Gastroesophageal sphincter (tissue), 4 donors: ENCODE measurements at places on chromosomes 4 and X. TPM values are rescaled to one million over a fixed set of nuclear protein-coding genes. Genes with fewer than 3 reads are reported as not detected.

Gene CFAP299
- 5.1 TPM for total RNA-seq

Gene PDGFC
- 40.5 TPM for total RNA-seq

Gene DCAF12L1
- total RNA-seq, result not detected

Gene ITGB1BP2
- total RNA-seq, result 37.5 TPM

Gene PAGE1
- total RNA-seq, result not detected

Gene GAGE12G
- not detected for total RNA-seq

Gene TBC1D9
- total RNA-seq, result 17.1 TPM

Gene CFI
- 13.3 TPM for total RNA-seq

Gene DKK2
- 0.27 TPM for total RNA-seq

Gene ITM2A
- 30.0 TPM for total RNA-seq

Gene EPHA5
- total RNA-seq, result 0.10 TPM

Gene TMEM150C
- 4.4 TPM for total RNA-seq

DNA sequence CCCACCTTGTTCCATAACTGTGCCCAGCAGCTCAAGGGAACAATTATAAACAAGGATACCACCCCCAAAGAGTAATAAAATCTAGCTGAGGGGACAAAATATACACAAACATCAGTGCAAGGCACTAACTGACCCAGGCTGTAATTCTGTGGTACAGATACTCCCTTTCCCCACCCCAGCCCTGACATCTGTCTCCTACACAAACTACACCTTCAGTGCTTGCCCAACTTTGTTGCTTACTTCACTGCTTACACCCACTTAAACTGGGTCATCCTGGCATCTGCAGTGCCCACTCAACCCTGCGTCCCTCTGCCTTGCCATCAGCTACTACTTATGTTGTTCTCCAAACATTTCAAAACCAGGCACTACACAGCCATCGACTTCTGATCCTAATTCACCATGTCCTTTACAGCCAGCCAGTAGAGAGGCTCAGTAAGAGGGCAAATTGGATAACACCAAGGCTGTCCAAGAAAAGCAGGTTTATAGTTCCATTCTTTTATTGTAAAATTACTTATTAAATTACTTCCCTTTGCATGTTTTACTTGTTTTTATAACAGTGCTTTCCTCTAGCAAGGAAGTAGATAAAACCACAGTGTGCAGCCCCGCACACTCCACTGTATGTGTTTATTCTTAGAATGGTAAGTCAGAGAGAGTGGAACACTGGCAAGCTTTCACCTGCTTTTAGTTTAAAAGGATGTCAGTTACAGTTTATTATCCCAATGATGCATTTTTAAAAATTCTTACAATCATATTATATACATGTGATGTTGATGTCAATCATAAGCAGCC, 149.6 kb downstream of the INPP4B start:
- no peak for ATAC-seq

- peak; percentile 49 for ATAC-seq
Measured at GRCh38 chrX:13719192-13719856, 15.1 kb downstream of the TRAPPC2 start.

DNA sequence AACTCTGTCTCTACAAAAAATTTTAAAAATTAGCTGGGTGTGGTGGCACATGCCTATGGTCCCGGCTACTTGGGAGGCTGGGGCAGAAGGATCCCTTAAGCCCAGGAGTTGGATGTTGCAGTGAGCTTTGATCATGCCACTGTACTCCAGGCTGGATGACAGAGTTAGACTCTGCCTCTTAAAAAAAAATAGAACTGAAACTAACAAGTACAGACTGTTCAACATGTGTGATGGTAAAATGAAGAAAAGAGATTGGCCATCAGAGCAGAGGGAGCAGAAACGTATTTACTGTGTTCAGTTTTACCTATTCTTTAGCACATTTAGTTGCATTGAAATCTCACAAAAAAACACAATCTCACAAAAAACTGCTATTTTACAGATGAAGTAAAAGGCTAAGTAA, 77.9 kb upstream of the NAP1L5 start:
- ATAC-seq, result no peak

DNA sequence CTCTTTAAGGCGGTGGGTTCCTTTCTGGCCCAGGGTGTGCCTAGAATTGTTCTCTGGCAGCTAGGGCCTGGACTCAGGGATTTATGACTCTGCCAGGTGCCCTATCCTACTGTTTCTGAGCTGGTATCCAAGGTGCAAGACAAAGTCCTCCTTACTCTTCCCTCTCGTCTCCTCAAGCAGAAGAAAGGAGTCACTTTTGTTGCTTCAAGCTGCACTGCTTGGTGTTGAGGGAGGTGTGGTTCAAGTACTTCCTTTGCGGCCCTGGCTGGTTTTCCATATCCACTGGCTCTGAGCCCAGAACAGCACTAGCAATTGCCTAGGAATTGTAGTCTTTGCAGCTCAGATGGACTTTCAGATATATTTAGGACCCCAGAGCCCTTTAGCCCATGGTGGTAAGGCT, 39.3 kb downstream of the RTL3 start:
- ATAC-seq, result no peak

GRCh38 chrX:86103061-86103460, 45.2 kb upstream of the DACH2 start:
- no peak for ATAC-seq

GRCh38 chr4:39230462-39230861, 48.1 kb downstream of the WDR19 start:
- ATAC-seq, result no peak

- ATAC-seq, result no peak
Measured at GRCh38 chr4:109155682-109156283, 146.7 kb downstream of the COL25A1 start.

DNA sequence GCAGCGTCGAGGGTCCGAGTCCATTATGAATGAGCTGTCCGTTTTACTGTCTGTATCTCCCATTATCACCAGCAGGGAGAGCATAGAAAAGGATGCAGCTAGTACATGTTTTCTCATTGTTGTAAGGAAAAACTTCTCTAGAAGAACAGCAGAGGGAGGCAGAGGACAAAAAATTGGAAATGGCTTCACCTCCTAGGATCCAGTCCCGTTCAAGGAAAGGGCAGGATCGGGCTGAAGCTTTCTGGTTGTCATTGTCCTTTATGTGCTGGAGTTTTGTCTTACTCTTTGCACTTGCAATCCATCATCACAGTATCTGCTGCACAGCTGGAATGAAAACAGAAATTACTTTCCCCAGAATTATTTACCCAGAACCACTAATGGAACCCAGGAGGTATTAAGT, 14.7 kb downstream of the NDP start:
- ATAC-seq, result peak; percentile 67

DNA sequence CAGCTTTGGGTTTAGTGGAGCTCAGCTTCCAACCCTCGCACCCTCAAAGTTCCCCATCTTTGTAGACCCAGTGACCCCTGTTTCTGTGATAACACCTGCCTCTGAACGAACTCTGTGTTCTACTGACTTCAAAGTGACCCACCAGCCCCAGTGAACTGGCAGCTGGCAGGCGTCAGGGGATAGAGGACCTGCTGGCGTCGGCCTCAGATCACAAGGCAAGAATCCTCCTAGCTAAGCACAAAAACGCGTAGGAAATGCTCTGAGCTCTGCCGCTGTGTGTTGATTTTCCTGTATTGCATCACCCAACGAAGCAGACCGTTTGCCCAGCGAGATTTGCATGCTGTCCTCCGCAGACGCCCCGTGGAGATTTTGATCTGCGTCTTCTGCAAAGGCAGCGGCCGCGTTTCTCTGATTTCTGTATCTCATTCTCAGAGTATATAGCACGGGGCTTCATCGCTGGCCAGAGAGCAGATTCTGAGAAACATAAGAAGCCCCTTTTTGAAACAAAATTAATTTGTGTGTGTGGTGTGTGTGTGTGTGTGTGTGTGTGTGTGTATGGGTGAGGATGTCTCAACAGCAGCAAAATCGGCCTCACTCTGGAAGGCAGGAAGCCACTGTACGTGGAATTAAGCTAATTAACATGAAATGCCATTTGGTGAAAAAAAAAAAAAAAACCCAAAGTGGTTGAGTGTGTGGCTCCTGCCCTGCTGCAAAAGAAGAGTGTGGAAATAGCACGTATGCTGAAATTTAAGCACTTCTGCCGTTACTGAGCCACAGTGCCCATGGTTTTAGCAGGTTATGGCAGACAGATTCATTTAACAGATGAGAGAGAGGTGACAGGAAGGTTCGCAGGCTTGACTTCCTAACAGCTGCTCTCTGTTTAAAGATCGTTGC, 29.2 kb upstream of the ASMTL start:
- peak; percentile 72 for ATAC-seq

GRCh38 chrX:63746715-63747114, 38.3 kb downstream of the ARHGEF9 start:
- no peak for ATAC-seq

DNA sequence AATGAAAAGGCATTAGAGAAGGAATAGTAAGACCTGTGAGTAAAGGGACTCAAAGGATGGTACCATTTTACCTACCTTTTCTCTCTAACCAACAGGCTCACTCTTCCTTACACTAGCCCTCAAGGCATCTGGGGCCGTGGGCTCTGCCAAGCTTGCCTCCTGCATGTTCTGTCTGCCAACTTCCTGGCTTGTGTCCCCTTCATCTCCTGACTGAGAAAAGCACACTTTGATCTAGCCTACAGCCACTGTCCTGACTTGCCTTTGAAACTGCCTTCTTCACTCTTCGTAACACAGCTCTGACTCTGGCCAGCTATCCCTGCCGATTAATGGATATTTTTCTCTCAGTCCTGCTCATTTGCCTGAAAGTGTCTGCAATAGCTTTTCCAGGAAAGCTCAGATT, 76.5 kb downstream of the RASGEF1B start:
- no peak for ATAC-seq

DNA sequence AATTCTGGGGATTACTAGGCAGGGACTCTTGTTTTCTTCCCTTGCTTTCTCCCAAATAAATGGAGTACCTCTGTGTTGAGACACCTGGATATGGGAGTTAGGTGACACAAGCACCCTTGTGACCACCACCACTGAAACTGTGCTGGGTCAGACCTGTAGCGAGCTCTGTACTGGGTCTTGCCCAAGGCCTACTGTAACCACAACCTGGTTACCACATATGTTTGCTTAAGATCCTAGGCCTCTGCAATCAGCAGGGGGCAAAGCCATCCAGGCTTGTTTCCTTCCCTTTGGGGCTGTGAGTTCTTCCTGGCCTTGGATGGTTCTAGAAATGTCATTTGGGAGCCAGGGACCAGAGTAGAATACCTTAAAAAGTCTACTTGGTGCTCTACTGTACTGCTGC, 49.4 kb downstream of the LPAR4 start:
- no peak for ATAC-seq

- ATAC-seq, result no peak
Measured at GRCh38 chr4:169956091-169956843, 69.9 kb downstream of the MFAP3L start.

GRCh38 chr4:20298986-20299385, 47.3 kb downstream of the SLIT2 start:
- no peak for ATAC-seq

GRCh38 chr4:182600856-182601255, 316.3 kb downstream of the DCTD start:
- no peak for ATAC-seq

- no peak for ATAC-seq
Measured at GRCh38 chr4:77861495-77861894, 1.1 kb upstream of the MRPL1 start.

- no peak for ATAC-seq
Measured at GRCh38 chrX:65600106-65600505, 65.5 kb upstream of the LAS1L start.

DNA sequence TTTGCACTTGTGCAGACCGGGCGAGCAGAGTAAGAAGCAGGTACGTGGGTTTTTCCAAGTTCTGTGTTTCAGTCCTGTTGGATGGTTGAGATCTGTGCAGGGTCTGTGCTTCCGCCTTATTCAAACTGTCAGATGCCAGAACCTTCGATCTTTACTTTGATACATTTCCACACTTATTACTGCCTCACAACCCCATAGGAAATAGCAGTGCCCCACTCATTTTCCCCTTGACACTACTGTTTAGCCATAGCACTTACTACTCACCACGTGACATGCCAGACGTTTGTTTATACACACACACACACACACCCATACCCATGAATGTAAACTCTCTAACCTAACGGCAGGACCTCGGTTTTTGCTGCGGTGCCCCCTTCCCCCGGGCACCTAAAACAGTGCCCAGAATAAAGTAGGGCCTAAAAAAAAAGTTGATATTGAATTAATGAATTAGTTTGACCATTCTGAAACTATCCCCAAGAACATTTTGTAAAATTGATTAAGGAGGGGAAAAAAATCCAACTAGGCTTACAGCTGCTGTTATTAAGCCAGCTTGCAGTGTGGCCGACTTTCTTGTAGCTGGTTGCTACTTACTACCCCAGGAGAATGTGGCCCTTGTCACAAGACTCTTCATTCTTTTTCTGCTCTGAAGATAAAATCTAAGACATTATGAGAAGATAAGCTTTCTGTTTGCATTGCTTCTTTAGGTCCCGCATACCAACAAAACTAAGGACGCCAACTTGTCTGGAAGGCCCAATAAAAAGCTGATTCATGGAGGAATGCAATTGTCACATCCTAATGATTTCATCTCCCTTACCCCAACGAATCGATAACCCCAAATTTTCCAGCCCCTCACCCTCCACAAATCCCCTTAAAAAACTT, 704 bp upstream of the SEPSECS start:
- ATAC-seq, result peak; percentile 29

- no peak for ATAC-seq
Measured at GRCh38 chrX:3141031-3141430, 99.8 kb downstream of the ARSF start.

GRCh38 chrX:116379854-116380253, 56.6 kb upstream of the SLC6A14 start:
- ATAC-seq, result peak; percentile 67

DNA sequence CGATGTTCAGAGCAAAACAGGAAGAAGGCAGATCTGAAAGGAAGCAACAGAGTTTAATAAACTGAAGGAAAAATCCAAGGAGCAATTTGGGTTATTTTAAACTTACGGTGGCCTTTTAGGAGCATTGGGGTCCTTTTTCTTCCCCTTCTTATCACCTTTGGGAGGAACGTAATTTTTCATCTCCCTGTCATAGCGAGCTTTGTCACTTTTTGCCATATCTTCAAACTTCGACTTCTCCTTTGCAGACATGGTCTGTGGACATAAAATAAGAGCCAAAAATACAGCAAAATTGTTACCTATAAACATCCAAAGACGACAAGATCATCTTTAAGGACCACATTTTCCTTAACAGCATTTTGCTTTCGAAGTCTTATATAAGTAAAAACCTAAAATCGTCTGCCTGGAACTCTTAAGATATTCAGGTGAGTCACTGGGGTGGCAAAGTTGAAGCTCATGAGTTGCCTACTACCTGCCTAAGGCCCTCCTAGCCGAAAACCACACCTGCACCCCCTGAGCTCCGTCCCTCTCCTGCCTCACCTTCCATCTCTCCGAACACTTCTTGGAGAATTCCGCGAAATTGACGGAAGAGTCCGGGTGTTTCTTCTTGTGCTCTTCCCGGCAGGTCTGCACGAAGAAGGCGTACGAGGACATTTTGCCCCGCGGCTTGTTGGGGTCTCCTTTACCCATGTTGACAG, 1.0 kb downstream of the HMGB2 start:
- no peak for ATAC-seq
